ENCODE measurements at places on chromosomes 4 and X. TPM values are rescaled to one million over a fixed set of nuclear protein-coding genes. Genes with fewer than 3 reads are reported as not detected.

Gene CSN2
- not detected for total RNA-seq

Gene VCX3A
- not detected for total RNA-seq

Gene PCYT1B
- total RNA-seq = 0.89 TPM

Gene EVC2
- 3.2 TPM for total RNA-seq

Gene SH2D1A
- 42.7 TPM for total RNA-seq

GRCh38 chrX:24235084-24235710 lies 78.7 kb downstream of the SUPT20HL2 start:
- DNase-seq = no peak

- no peak for DNase-seq
These were observed 21.9 kb upstream of the ZNF81 start for GRCh38 chrX:47814851-47815250.

GRCh38 chrX:136523770-136524169 lies 8.2 kb upstream of the VGLL1 start:
- DNase-seq = no peak

- no peak for DNase-seq
These were observed 57.5 kb upstream of the ZCCHC13 start for GRCh38 chrX:74246524-74246923.

GRCh38 chr4:62410371-62411003 lies 1210.4 kb downstream of the ADGRL3 start:
- DNase-seq = no peak

GRCh38 chrX:53440621-53441517 lies 6.7 kb upstream of the HSD17B10 start:
- DNase-seq = peak; percentile 31

GRCh38 chr4:113394730-113395530 lies 345.5 kb downstream of the ANK2 start:
- peak; percentile 73 for DNase-seq

Data from CD4-positive, CD25-positive, alpha-beta regulatory T cell (primary cell).